PC-3 (cell line): ENCODE measurements at places on chromosomes 7 and 10. TPM values are rescaled to one million over a fixed set of nuclear protein-coding genes. Genes with fewer than 3 reads are reported as not detected.
A peak's percentile ranks its signal among the peaks of the same experiment; 100 is the strongest.

DNA sequence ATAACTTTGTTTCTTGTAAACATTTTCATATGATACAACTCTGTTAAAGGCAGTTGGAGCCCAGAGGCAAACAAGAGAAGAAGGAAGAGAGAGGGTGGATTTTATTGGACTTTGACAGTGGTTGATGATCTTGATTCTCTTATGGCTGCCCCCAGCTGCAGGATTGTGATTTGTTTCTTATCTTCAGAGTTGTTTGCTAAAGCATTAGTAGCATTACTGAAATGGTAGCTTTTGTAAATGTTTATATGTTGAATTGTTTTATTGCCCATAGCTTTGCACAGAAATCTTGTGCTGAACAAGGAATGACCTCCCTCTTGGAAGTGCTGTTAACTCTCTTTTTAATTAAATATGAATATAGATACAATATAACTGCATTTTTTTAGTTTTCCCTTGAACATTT is 309.4 kb downstream of the AUTS2 start:
- DNase-seq: no peak

- peak; percentile 20 for DNase-seq
Measured at GRCh38 chr10:118251791-118252190, 90.3 kb downstream of the FAM204A start.

The ST7 gene
- total RNA-seq: 13.1 and 19.7 TPM in 2 replicates

The TMEM140 gene
- total RNA-seq: 0.52 TPM in 1 of 2 replicates, not detected in the other

The HOXA4 gene
- total RNA-seq: 2.3 and 5.1 TPM in 2 replicates

- no peak for DNase-seq
Measured at GRCh38 chr10:4549139-4549653, 276.8 kb upstream of the AKR1E2 start.

The C1QL3 gene
- total RNA-seq: 0.12 TPM in 1 of 2 replicates, not detected in the other
